Stromal cell of bone marrow (primary cell): ENCODE measurements at places on chromosomes 12 and 14.
A peak's percentile ranks its signal among the peaks of the same experiment; 100 is the strongest.

GRCh38 chr14:95255487-95255886 is 64.2 kb downstream of the CLMN start:
- DNase-seq: no peak

GRCh38 chr12:110198386-110198785 is 74.2 kb downstream of the IFT81 start:
- no peak for DNase-seq

- no peak for DNase-seq
Observed at GRCh38 chr12:30610718-30611117, 85.0 kb downstream of the IPO8 start.

DNA sequence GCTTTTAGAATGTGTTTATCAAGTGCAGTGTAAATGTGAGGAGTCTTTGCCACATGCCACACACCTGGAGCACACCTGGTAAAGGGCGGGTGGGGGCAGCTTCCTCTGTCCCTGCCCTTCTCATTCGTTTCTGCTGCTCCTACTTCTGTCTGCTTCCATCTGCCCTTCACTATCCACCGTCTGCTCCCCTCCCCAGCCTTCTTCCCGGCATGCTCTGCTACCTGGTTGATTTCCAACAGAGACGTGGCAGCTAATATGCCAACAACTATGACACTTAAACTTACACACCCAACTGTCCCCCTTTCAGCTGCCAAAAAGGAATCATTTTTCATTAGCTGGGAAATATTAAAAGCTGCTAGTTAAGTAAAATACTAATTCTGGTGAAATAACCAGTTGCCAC is 9.1 kb upstream of the CARMIL3 start:
- no peak for DNase-seq

DNA sequence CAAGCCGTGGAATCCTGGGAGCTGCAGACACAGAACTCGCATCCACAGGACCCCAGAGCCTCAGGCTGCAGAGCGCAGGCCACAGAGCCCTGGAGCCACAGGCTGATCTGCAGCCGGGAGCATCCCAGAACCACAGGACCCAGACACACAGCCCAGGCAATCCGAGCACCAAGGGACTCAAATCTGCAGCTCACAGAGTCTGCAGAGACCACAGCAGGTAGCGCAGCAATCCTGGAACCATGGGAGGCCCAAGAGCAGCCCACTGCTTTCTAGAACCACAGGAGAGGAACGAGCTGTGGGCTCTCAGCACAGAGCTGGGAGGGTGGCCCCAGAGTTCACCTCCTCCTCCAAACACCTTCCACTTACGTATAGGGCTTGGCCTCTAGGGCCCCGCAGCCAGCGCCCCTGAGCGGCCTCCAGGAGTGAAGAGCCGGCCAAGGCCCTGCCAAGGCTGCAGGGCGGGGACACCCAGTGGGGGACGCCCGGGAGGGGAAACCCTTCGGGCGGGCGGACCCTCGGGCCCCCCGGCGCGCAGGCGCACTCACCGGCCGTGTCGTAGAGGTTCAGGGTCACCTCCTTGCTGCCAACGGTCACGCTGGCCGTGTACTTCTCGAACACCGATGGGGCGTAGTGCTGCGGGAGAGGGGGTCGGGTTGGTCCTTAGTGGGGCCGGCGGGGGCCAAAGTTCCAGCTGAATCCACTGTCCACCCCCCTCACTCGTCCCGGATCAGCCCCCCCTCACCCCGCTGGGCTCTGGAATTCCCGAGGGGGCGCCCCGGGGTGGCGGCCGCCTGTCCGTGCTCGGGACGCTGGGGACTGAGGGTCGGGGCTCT is 665 bp downstream of the RHOF start:
- no peak for DNase-seq

GRCh38 chr14:36509069-36509917 is 10.7 kb downstream of the NKX2-1 start:
- DNase-seq: no peak

DNA sequence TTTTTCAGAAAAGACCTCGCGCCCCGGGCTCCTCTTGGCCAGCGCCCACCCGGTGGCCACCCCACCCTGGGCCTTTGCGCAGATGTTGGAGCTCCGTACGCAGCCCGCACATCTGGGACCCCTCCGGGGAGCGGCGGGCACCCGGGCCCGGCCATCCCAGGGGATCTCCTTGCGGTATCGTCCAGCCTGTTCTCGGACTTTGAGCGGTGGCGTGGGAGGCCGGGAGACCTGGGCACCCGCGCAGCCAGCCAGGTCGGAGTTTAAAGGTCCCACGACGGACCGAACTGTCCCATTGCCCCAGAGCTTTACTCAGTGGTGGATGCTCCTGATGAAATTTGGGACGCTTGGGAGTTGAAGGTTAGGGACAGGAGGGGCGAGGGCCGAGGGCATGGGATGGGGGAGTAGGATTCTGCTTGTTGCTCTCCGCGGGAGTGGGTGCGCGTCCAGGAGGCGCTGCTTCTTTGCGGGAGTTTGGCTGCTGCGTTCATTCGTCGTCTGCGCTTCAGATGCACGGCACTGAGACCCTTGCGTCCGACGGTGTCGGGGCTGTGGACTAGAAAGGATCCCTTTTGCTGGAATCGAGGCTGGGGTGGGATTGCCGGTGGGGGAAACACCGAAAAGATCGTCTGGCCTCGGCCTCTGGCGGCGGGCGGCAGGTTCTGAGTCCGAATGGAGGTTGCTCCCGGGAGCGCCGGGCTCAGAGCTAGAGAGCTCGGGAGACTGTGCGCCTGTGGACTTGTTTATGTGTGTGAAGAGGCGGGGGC is 1.4 kb downstream of the NTF3 start:
- no peak for DNase-seq

DNA sequence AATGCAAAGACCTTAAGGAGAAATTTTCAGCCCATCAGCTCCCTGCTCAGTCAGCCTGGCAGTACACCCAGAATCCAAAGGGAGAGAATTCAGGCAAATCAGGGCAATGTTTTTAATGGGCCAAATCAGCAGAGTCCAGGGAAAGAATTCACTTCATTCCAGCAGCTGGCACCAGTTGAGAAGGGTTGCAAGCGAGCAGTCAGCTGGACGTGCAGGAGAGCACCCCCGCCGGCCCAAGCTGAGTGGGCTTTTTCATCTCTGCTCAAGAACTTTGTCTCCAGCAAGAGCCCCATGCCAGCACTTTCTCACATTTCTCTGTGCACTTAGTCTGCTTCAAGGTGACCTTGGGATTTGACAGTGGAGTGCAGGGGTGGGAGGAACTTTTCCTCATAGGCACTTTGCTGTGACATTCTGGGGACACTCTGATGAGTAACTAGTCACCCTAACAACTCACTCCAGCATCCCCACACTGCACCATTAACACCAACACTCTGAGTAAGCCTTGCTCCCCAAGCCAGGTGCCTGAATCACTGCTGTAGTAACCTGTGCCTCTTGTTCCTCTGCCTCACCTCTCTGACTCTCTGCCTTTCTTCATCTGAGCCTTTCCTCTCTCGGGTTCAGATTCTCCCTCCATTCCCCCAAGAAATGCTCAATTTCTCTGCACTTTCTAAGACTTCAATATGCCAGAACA is 2.2 kb downstream of the ENDOU start:
- no peak for DNase-seq

DNA sequence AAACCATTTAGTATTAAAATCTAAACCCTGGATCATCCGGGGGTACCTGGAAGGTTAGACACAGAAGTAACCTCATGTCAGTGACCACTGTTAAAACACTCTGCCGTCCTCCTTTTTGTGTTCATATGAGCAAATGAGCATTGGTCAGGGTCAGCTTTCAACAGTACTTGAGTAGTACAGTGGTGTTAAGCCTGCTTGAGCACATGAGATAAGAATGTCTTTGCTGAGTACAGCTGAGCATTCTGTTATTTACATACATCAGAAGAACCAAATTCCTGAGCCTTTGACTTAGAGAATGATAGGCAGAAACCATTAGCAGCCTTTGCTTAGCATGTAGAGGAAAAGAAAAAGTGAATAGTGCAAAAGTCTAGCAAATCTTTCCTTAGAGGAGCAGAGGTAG is 38.6 kb upstream of the LRTM2 start:
- no peak for DNase-seq

DNA sequence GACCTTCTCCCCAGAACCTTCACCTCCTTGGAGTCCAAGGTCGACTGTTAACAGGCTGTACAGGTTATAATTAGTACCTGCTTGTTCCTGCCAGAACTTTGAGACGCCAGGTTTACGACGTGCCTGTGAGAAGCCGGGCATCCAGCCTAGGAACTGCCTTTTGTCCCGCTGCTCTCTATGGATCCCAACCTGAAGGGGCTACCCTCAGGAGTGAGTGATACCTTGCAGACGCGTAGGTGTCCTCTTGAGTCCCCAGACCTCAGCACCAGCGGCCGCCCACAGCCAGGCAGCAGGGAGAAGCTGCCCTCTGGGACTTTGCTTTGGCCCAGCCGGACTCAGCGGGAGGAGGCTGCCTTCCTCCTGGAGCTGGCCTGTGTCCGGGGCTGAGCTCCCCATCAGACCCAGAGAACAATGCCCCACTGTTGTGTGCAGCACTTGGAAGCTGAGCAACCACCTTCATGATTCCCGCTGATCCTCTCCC is 16.2 kb downstream of the SYNE3 start:
- no peak for DNase-seq

DNA sequence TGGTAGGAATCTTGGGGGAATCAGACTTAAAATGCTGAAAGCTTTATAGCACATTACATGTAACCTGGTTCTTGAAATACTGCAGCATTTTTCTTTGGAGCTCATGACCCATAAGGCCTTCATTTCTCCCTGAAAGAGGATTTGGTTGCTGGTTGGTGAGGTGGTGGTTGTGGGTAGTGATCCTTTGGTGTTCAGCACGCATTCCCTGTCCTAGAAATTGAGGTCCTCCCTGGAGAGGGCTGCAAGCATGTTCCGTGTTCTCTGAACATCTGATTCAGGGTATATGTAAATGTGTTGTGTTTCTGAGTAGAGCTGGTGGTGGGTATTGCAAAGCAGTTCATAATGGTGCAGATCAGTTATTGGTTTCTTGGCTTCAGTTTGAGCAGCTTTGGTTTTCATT is 2.0 kb downstream of the SCN8A start:
- no peak for DNase-seq

GRCh38 chr14:91244501-91244901 is at the start of gene GPR68:
Gene GPR68 (minus strand): TSS chr14:91244704. CDS start chr14:91235050, 9,654 bp downstream.
- peak; percentile 84 for DNase-seq

DNA sequence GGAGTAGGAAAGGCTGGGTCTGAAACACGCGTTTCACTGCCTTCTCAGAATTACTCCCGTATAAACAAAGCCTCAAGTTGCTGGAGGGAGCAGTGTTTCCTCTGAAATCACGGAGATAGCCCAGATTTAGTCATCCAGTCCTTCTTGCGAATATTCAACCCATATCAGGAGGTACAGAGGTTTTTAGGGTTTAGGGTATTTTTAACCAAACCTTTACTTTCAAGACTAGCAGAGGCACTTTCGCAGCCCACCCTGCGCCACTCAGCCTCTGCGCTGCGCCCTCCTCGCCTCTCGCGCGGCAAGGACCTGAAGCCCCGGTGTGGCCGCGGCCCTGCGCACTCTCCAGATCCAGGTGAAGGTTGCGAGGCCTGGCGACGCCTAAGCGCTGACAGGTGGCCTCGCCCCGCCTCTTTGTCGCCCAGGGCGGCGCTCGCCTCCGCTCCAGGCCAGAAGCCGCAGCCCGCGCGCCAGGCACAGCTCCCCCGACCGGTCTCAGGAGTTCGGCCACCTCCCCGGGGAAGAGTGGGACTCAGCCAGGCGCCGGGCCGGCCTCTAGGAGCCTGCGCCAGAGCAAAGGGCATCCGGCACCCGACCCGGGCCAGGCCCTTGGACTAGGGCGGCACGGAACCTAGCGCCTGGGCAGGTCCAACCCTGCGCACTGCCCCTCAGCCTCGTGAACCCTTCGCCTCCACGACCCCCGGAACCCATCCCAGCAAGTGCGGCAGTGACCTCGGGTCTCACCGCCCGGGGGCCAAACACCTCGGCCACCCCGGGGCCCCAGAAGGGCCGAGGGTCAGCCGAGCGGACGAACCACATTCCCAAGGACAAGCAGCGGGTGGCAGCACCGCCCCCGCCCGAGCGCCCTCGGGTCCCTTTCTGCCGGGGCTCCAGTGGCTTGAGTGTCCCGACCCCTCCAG is 1.8 kb upstream of the SAMD4A start:
- no peak for DNase-seq
